ENCODE measurements at places on chromosomes 4 and X.

- no peak for DNase-seq
These were observed 155.7 kb upstream of the SCML1 start for GRCh38 chrX:17581641-17582040.

- DNase-seq, result peak; percentile 22
These were observed 39.5 kb downstream of the ENOPH1 start for GRCh38 chr4:82469791-82470345.

GRCh38 chr4:184384056-184384809 is 90.1 kb downstream of the IRF2 start:
- DNase-seq, result peak; percentile 78

- no peak for DNase-seq
These were observed 52.1 kb downstream of the PDGFRA start for GRCh38 chr4:54281054-54281766.

GRCh38 chr4:31086756-31087330 is 366.7 kb downstream of the PCDH7 start:
- DNase-seq, result no peak

- peak; percentile 6 for DNase-seq
These were observed 1.6 kb downstream of the ZCCHC12 start for GRCh38 chrX:118825227-118825626.

GRCh38 chrX:42746606-42747005 is 31.4 kb downstream of the PPP1R2C start:
- DNase-seq, result no peak

DNA sequence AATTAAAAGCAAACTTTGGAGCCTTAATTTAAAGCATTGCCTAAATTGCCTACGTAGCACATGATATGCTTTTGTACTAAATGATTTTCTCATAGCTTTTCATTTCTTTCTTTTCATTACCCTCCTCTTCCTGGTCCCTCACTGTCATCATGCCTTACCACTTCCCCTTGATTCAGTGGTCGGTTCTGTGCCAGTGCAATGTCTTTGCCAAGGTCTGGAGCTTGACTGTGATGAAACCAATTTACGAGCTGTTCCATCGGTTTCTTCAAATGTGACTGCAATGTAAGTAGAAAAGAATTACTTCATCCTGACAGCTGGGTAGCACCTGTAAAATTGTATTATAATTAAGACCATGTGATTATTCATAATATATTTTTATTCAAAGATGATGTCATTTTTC is 72.5 kb downstream of the C4orf46 start:
- DNase-seq, result no peak

- DNase-seq, result no peak
These were observed 129.0 kb upstream of the TECRL start for GRCh38 chr4:64538219-64538618.

DNA sequence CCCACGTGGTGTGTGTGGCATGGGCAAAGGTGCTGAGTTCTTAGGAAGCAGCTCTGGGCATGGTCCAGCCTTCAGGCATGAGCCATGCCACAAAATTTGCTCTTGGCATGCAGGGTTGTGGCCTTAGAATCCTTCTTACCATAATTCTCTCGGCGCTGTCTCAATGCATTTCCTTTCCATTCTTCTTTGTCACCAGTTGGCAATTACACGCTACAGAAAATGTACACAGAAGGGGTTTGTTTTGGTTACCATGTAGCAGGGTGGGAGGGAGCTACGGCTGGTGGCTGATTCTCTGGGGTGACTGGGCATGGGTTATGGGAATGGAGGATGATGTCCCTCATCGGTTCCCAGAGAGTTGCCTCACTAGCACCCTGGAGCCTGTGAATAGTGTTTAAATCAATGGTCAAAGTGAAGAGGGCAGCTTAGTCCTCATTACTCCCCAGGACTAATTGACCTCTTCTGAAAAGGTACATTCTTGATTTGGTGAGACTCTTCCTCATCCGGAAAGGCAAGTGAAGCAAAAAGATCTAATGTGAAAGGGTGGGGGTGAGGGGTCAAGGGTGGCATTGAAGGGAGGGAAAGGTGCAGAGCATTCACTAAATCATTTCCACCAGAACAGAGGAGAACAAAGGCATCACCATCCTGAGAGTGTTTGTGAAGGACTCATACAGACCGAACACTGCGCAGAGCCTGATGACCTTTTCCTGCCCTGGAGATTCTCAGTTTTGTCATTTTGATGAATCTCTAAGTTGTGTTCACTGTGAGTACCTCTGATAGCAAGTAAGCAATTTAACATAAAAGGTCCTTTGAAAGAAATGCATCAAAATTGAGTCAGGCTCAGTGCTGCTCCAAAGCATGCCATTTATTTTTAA is 199.8 kb upstream of the SFRP2 start:
- no peak for DNase-seq

DNA sequence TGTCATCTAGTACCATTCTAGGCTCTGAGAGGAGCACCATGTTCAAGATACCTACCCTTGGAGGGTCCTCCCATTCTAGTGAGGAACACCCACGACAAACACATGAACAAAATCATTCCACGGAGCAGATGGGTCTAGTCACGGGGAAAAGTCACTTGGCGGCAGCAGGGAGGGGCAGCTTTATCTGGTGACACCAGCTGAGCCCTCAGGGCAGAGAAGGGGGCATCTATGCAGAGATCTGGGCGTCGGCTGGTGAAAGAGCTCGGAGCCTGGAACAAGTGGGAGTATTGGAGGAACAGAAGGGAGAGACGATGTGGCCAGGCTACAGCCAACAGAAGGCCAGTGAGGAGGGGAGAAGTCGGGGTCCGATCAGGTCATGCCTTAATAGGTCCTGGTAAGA is 11.9 kb upstream of the PDHA1 start:
- DNase-seq, result no peak

DNA sequence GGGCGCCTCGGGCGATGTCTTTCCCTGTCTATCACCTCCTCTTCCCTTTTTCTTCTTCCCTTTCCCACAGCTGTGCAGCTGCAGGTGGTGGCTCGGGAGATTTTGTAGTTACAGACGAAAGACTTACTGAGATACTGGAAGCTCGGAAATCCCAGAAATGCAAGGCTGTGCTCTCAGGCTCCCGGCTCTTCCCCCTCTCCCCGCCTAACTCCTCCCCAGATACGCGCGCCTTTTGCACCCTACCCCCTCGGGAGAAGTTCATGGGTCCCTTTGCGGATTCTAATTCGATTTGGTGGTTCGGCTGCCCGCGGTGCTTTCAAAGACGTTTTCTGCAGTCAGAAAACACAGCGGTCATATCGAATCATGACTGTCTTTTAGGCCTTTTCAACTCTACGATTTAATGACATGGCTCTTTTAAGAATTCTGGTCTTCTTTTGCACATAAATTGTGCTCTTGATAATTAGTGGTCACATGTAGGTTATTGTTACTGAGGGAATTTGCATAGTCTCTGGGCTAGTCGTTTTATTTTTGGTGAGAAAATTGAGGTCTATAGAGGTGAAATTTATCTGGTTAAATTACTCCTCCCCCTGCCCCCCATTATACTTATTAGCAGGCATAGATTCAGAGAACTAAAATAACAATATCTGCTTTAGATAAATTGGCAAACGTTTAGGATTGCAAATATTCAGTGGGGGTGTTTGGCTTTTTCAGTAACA is 1.6 kb downstream of the SEPTIN11 start:
- peak; percentile 44 for DNase-seq

DNA sequence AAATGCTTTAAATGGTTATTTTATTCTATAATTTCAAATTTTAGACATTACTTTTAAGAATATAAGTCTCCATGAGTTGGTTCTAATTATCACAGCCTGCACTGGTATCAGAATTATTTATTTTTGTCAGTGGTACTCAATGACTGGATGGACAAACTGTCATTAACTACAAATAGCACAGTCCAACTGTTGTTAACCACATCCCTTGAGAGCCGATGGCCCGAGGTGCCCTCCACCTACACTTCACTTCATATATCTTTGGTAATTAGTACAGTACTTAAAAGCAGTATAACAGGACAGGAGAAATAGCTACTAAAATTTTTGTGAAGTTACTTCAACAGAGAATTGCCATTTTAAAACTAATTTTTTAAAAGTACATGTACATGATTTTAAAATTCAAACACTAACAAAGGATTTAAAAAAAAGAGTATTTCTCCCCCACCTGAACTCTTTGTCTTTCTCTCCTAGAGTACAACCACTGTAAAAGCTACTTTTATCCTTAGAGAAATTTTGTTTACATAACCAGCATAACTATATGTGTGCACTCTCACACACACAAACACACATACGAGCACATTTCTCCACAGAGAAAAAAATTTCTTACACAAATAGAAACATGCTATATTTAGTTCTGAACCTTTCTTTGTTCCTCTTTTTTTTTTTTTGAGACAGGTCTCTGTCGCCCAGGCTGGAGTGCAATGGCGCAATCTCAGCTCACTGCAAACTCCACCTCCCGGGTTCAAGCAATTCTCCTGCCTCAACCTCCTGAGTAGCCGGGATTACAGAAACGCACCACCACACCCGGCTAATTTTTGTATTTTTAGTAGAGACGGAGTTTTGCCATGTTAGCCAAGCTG is 6.5 kb downstream of the TIFA start:
- no peak for DNase-seq

DNA sequence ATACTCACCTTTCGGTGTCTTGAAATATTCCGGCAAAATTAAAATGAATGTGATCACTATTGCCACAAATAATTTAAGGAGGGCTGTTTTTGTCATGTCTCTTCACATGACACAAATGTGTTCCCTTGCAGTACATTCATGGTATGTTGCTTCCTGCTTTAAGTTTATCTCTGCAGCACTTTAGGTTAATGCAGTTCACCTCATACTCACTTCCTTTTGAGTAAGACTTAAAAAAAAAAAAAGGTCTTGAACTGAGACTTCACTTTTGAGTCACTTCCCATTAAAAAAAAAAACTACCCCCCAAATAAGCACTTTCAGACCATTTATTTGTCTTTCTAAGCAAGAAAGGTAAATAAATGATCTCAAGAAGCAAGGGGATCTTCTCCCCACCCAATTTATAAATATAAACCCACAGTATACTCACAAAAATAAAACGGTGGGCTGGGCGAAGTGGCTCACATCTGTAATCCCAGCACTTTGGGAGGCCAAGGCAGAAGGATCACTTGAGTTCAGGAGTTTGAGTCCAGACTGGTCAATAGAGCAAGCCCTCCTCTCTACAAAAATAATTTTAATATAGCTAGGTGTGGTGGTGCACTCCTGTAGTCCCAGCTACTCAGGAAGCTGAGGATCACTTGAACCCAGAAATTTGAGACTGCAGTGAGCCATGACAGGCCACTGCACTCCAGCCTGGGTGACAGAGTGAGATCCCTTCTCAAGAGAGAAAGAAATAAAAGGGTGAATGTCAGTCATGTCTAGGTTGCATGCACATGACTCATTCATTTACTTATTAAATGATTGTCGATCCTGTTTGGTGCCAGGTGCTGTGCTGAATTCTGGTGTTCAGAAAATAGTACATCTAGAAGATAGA is at the start of gene TMEM156:
TSS of gene TMEM156 (minus strand) at position 192 of the 868 bp plus-strand sequence. CDS start at position 96, 96 bp downstream.
- peak; percentile 58 for DNase-seq

GRCh38 chr4:95572304-95572991 is 23.7 kb upstream of the UNC5C start:
- no peak for DNase-seq

- no peak for DNase-seq
These were observed 116.5 kb downstream of the FAM13A start for GRCh38 chr4:88940506-88940905.

DNA sequence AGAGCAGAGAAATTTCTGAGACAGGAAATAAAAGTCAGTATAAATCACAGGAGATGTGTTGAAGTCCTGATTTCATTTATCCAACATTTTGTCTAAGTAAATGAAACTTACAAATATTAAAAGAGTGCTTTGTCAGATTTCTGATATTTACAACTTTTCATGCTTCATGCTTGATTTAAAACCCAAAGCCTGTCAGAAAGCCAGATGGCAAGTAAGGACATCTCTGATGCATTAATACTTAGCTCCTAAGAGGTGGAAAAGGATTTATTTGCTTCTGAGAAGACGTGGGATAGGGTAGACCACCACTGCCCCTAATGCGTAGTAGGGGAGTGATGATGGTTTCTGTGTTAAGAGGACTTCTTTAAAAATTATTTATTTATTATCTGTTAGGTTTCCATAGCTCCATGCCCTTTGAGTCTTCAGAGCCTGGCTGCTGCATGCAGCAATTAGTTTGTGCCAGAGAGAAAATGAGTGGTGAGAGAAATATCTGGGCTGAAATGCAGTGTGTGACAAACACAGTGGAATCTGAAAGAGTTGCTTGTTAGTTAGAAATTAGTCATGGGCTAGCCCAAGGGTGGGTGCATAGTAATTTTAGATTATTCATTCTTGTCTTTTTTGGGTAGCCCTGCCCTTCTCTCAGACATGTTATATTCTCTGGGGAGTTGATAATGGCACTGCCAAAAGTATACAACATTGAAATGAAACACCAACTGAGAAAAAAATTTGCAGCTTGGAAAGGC is 333.8 kb downstream of the C4orf33 start:
- DNase-seq, result no peak

GRCh38 chr4:128596115-128596514 is 213.4 kb upstream of the JADE1 start:
- DNase-seq, result no peak

DNA sequence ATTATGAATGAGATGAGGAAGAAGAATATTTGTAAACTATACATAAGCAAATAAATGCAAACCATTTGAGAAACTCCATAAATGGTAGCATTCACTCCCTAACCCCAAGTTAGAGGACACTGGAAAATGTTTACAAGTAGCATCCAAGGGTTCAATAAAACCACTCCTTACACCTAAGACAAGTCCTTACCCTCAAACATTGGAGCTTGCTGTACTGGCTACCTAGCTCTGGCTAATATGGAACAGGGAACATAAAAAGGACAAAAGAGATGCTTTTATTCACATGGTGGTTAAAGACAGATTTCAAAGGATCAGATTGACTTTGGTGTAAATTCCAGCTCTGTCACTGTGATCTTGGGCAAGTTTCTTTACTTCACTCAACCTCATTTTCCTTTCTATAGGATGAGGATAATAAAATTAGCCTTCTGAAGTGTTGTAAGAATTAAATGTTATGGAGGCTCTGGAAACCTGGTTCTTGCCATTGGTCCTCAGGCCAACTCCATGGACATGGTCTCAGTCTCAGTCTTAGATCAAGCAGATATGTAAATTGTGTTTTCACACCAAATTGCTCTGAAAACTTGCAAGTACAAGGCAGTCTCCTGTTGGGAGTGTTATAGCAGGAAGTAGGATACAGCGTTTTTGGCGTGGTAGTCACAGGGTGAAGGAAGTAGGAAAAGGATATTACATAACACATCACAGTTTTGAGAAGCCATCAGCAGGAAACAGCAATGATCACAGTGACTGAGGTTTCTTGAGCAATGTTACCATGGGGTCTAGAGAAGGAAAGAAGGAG is 3.3 kb downstream of the CXCL1 start:
- DNase-seq, result no peak

- peak; percentile 67 for DNase-seq
These were observed 1.1 kb downstream of the ZFYVE28 start for GRCh38 chr4:2417226-2417764.
